Activated T-cell treated with anti-CD3 and anti-CD28 coated beads for 4 hours (primary cell): ENCODE measurements at places on chromosomes 7 and 10.

- DNase-seq: no peak
Measured at GRCh38 chr7:147999962-148000361, 590.6 kb upstream of the C7orf33 start.

- DNase-seq: no peak
Measured at GRCh38 chr7:85074992-85075391, 111.9 kb downstream of the SEMA3D start.

DNA sequence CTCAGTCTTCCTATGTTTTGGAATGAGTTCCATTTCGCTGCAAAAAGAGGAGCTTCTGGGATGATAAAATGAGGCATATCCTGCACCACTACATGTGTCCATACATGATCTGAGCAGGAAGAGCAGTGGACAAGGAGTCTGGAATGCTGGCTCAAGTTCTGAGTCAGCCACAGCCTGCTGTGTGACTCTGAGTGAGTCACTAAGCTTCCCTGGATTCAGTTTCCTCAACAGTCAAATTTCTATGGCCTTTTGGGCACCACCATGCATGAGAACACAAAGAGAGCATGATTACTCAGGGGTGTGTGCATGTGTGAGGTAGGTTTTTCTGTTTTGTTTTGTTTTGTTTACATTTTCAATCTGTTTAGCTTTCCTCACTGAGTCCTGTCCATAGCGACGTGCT is 254.6 kb downstream of the ANKRD30A start:
- DNase-seq: no peak

DNA sequence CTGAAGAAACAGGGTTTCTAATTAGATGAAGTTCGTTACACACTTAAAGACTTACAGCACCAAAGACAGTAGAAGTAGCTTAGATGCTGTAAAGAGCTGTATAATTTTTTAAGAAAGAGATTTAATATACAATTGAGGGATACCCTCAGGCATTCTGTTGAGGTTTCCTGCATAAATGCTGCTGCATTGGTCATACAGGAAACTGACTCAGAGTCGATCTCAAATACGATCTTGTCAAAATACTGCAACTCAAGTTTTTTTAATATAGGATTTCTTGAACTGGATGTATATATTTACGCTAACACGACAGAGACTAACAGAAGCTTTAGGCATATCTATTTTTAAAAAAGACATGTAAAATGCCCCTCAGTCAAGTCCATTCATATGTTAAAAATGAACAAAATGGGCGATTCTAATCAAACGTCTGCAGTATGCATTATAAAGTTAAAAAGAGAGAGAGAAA is 2.4 kb upstream of the ARID5B start:
- DNase-seq: no peak

DNA sequence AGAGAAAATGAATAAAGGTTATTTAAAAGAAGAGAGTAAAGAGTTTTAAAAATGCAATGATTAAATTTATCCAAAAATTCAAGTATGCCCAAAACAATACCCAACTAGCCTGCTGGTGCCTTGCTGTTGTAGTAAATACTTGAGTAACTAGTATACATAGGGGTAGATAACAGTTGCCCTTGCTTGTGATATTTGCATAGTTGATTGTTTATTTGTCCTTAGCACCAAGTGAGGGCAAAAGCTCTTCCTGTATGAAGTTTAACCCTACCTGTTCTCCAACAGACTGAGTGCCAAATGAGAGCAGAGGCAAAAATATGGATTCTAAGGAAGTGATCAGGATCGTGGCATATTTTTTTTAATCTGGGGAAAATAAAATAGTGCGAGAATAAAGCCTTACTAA is 85.0 kb downstream of the PTN start:
- no peak for DNase-seq

- DNase-seq: no peak
Measured at GRCh38 chr10:29248158-29248557, 40.7 kb upstream of the LYZL1 start.

DNA sequence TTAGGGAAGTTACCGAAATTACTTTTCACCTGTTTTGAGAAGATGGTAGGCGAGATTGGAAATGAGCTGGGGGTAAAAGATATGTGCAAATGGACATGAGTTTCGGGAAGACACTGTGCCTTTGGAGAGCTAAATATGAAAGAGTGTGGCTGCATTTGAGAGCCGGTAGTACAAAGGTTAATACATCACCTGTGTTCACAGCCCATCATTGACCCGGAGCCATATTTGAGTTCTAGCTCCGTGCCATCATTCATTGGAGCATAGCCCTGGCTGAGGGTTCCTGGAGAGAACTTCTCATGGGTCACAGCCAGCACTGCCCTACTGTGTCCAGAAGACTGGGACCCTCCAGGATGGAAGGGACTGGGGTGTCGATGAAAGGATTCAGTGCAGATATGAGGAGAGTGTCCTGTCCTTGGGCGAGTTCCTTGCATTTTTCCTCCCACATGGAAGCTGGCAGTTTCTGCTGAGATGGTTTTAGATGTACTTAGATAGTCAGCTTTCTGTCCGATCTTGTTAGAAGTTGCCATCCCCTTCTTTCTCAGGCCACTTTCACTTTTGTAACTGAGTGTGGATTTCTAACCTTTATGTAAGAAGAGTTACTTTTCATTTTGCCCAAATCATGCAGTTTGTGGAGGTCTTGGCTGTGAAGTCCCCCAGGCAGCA is 138.8 kb downstream of the JCAD start:
- DNase-seq: no peak

GRCh38 chr10:84176351-84176750 is 2.8 kb downstream of the GPR15LG start:
- DNase-seq: no peak

- DNase-seq: no peak
Measured at GRCh38 chr10:36464291-36464690, 661.1 kb upstream of the ANKRD30A start.
